NCI-H1048 (cell line): ENCODE measurements at places on chromosomes 12 and 14.

GRCh38 chr12:30696943-30697342 is 1.3 kb upstream of the IPO8 start:
- no peak for DNase-seq

- DNase-seq: no peak
These were observed 1248.4 kb downstream of the LRFN5 start for GRCh38 chr14:42855085-42855484.

DNA sequence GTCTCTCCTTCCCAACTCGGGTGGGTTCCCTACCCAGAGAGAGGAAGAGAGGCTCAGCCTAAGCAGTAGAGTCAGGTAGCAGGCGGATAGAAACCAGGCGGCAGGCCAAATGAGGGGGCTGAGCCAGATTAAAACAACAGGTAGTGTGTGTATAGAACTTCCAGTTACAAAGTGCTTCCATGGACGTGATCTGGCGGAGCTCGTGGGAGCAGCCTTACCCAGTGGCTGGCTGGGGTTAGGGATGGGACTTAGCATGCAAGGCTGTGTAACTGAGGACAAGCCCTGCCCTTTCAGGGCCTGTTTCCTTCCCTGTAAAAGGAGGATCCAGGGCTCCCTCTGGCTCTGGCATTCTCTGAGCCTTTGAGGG is 8.3 kb downstream of the KRT80 start:
- DNase-seq: no peak

DNA sequence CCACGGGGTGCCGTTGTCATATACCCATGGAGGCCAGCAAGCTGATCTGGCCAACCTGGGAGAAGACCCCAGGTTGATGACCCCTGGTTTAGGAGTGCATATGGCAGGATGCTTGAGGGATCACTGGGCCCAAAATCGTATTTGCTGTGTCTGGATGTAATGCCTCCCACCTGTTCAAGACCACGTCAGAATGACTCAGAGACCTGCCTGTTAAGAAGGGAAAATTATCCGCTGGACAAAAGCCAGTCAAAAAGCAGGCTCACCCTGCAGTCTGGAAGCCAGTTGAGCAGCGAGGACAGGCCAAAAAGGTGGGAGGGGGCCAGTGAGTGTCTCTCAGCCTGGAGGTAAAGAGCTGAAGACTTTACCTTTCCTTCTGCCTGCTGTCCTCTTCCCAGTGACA is 449.2 kb downstream of the DPF3 start:
- no peak for DNase-seq

- DNase-seq: no peak
These were observed 111.1 kb downstream of the SINHCAF start for GRCh38 chr12:31214626-31215517.

- DNase-seq: no peak
These were observed 22.2 kb downstream of the SGPP1 start for GRCh38 chr14:63705561-63706070.

DNA sequence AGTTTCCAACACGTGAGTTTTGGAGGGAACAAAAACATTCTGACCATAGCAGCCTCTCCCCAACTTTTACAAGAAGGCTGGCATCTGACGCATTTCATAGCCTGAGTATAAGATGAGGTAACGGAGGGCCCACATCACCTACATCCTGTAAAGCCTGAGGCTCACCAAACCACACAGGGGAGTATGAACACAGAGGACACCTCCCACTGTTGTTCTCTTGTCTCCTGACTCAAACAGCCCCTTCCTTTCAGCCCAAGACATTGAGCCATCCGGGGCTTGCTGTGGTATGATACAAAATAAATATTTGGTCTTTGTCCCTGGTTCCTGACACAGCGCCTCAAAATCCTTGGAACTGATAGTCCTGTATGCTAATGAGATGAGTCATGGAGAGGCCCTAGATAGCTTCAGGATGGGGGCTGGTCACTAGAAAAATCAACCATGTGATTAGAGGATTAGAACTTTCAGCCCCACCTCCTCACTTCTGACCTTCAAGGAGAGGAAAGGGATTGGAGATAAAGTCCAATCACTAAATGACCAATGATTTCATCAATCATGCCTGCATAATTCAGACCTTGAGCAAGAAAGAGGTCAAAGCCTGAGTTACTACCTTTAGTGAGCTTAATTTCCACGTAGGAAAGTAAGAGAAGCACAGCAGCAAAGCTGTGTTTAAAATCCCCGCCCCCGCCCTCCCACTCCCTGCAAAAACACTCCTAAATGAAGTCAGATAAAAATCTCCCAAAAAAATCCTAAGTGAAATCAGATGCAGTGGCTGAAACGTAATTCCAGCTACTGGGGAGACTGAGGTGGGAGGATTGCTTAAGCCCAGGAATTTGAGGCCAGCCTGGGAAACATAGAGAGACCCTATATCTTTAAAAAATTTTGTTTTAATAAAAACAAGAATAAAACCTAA is 236.4 kb downstream of the PCNX1 start:
- no peak for DNase-seq

DNA sequence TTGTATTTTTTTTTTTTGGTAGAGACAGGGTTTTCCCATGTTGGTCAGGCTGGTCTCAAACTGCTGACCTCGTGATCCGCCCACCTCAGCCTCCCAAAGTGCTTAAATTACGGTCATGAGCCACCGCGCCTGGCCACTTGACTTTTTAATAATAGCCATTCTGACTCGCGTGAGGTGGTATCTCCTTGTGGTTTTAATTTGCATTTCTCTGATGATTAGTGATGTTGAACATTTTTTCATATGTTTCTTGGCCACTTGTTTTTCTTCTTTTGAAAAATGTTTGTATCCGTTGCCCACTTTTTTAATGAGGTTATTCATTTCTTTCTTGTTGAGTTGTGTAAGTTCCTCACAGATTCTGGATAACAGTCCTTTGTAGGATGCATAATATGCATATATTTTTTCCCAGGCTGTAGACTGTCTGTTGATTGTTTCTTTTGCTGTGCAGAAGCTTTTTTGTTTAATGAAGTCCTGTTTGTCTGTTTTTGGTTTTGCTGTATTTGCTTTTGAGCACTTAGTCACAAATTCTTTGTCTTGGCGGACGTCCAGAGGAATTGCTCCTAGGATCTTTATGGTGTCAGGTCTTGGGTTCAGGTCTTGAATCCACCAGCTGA is 10.3 kb upstream of the PGAM5 start:
- no peak for DNase-seq

DNA sequence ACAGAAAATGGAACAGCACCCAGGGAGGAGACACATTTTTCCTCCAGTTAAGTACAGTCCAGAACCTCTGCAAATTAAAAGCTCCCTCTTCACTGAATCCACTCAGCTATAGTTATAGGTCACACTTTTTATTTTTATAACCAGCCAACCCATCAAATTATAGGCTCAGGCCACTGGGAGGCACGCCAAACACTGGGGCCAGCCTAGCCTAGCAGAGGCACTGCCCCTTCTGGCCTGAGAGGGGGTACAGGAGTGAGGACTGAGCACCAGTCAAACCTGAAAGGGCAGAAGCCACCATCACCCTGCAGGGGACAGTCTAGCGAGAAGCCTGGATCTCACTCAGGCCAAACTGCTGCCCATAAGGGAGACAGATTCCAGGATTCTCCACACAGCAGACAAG is 19.3 kb downstream of the FMNL3 start:
- DNase-seq: no peak

DNA sequence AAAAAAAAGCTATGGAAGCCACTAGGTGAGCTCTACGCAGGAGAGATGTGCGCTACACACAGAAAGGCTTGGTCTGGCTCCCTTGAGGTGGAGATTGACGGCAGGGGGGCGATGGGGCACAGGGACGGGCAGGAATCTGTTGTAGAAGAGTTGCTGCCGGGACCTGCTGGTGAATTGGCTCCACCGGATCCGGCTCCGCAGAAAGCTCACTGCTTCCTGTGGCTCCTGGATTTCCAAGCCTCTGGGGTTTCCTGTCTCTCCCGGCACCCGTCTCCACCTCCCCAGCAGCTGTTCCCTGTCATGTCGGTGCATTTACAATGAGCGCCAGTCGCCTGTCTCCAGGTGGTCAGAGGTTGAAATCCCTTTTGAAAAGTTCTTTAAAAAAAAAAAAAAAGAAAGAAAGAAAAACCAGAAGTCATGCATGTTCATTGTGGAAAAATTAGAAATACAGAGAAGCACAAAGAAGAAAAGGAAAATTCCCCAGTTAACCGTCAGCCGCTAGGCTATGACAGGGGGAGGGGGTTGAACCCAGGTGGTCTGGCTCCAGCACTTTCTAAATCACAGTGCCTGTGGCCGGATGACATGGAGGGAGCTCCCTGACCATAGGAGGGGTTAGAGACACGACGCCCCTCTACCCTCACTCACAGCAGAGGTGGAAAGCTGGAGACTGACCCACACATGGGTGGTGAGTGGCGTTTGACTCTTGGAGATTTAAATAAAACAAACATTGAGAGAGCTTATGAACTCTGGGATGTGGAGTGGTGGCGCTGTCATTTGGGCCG is 20.8 kb downstream of the FAM222A start:
- DNase-seq: no peak

DNA sequence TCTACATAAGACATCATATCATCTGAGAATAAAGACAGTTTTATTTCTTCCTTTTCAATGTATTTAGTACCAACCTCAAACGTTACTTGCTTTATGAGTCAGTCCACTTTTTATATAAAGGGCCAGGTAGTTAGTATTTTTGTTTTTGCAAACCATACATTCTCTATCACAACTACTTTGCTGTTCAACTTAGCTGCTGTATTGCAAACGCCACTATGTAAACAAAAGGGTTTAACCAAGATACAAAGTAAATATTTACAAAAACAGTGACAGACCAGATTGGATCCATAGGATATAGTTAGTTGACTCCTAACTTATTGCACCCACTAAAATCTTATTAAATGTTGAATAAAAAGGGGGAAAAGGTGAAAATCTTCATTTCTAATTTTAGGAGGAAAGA is 87.7 kb upstream of the FOXG1 start:
- no peak for DNase-seq

- DNase-seq: no peak
These were observed 694.3 kb upstream of the TBX3 start for GRCh38 chr12:115378291-115378690.

DNA sequence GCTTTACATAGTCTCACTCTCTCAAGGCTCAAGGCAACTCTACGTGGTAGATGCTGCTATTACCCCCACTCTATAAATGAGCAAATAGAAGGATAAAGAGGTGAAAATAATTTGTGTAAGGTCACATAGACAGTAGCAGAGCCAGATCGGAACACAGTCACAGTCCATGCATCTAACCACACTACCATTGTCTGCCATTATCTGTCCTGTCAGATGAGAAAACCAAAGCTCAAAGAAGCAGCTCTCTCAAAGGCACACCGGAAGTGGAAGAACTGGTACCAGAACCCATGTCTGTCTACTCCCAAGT is 134.4 kb upstream of the NUDT4 start:
- no peak for DNase-seq

DNA sequence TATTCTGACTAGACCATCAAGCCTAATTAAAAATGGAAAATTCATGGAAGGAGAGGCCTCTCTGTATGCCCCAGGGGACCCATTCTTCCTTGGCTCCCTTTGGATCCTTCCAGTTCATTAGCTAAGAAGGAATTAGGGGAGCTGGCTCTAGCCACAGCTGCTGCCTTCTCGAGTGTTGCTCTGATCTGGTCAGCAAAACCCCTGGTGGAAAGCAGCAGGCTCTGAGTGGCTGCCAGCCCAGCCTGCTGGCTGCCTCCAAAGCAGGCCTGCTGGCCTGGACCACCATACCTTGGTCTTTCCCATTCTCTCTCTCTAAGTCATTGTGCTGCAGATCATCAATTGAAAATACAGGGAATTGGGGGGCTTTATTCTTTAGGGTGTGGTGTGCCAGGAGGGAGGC is 29.0 kb upstream of the AKAP6 start:
- DNase-seq: no peak
